Right lung (tissue), 10 donors: ENCODE measurements at places on chromosomes 12 and 14. TPM values are rescaled to one million over a fixed set of nuclear protein-coding genes. Genes with fewer than 3 reads are reported as not detected.

- no peak for DNase-seq
Observed at GRCh38 chr12:27907766-27908165, 64.8 kb downstream of the PTHLH start.

- DNase-seq, result peak; percentile 40
Observed at GRCh38 chr12:3418609-3419390, 72.2 kb upstream of the PRMT8 start.

GRCh38 chr12:68259318-68259940 is 6.0 kb upstream of the IL22 start:
- DNase-seq, result no peak

GRCh38 chr12:31362115-31362758 is 36.3 kb upstream of the SINHCAF start:
- DNase-seq, result no peak

SLC25A47 gene
- not detected for polyA plus RNA-seq

GRCh38 chr12:8031872-8032241 is 659 bp upstream of the FOXJ2 start:
- no peak for DNase-seq

RNU4-1 gene
- not detected for polyA plus RNA-seq

GRCh38 chr12:104372061-104372720 is 68.7 kb downstream of the EID3 start:
- no peak for DNase-seq

DNA sequence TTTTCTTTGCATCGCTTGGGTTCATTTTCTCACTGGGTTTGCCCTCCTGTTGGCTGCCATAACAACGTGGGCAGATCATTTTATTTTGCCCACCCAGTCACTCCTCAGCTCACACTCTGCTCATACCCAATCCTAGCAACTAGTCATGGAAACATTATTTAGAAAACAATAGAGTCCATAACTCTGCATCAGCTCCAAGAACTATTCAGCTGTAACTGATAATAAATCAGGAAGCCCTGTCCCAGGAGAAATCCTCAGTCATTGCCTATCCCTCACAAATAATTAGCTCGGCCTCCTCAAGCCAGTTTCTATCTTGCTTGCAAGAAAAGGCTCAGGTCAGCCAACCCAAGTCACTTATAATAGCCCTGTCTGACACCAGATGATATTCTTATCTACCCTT is 43.2 kb downstream of the RTN1 start:
- no peak for DNase-seq

CD27 gene
- polyA plus RNA-seq, result 1.2 TPM

GRCh38 chr12:82757059-82757458 is 70.4 kb downstream of the TMTC2 start:
- DNase-seq, result no peak

GRCh38 chr12:105426766-105427165 is 96.3 kb downstream of the C12orf75 start:
- no peak for DNase-seq

ZDHHC22 gene
- 0.06 TPM for polyA plus RNA-seq

DNA sequence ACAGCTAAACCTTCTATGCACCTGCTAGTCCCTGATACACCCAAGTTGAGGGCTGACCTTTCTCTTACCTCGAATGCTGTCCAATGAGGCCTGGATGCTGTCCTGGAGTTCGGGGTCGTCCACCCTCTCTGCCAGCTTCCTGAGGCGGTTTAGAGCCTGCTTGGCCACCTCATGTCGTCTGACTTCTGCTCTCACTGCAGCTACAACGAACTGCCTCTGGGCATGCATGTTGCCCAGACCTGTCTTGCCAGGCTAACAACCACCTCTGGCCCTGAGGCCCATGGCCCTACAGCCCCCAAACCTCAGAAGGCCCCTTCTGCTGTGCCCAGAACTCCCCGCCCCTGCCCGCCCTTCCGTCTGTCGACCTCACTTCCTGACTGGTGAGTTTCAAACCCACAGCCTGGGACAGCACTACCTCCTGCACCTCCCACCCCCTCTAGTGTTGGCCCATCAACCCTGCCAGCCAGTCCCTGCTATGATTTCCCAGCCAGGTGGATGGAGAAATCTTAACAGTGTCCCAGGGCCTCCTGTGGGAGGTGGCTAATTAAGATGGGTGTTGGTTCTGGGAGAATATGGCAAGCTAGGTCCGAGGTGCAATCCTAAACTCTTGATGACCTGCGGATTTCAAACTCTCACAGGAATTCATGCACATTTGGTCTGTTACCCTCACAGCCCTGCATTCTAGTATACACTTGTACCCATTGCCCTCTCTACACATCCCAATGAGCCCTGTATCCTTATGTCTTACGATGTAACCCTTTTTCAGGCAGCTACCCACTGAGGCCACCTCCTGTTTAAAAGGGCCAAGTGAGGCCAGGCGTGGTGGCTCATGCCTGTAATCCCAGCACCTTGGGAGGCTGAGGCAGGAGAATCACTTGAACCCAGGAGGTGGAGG is 2.7 kb upstream of the TSPAN31 start:
- DNase-seq, result no peak

DNA sequence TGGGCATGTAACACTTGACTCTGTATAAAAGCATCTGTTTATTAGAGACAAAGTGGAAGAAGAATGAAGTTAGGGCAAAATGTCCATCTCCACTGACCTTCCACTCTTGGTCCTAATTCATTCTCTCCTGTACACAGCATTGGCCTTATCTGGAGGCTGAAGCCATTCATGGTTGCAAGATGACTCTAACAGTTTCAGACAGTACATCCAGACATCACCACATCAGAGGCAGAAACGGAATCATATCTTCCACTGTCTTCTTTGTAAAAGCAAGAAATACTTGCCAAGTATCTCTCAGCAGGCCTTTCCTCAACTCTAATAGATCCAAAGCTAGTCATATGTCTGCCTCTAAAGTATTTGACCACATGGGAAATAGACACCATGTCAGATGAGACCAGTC is 41.1 kb downstream of the PTHLH start:
- DNase-seq, result no peak

- no peak for DNase-seq
Observed at GRCh38 chr12:23238957-23239356, 614.0 kb downstream of the ETNK1 start.

SPRYD4 gene
- 5.8 TPM for polyA plus RNA-seq

- DNase-seq, result no peak
Observed at GRCh38 chr14:77761205-77761931, 412 bp upstream of the SNW1 start.

- no peak for DNase-seq
Observed at GRCh38 chr12:62789851-62790250, 145.1 kb downstream of the PPM1H start.

GRCh38 chr14:103099081-103099732 is 4.7 kb downstream of the EXOC3L4 start:
- no peak for DNase-seq

DNA sequence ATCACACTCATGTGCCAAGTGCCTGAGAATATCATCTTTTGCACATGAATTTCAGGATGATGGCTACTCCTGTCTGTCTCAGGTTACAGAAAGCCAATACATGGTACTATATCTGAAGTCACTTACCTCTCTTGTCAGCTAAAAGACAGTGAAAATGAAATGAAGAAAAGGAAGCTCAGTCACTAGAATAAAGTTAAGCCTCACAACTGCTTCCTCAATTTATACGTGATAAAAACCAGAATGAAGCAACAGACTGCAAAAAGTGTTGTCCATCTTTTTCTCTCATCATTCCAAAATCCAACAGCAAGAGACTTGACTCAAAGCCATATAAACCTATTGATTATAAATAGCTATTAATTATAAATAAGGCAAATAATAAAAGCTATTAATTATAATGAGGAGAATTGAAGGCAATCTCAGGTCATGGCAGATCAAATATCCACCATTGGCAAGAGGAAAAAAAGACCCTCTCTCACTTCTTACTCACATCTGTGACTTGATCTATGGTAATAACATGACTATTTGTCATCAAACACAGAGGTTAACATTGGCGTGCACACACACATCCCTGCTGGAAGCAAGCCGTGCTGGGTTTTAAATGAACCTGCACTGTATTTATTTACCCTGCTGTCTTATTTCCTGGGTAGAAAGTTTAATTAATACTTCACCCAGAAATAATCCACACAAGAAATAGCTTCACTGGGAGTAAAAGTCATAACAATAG is 10.0 kb downstream of the NIN start:
- no peak for DNase-seq

GRCh38 chr14:52463375-52463774 is 88.9 kb downstream of the TXNDC16 start:
- no peak for DNase-seq
